HEK293T (cell line): ENCODE measurements at places on chromosomes 6 and 20.

GRCh38 chr6:125046107-125046925, 84.1 kb downstream of the RNF217 start:
- no peak for DNase-seq

DNA sequence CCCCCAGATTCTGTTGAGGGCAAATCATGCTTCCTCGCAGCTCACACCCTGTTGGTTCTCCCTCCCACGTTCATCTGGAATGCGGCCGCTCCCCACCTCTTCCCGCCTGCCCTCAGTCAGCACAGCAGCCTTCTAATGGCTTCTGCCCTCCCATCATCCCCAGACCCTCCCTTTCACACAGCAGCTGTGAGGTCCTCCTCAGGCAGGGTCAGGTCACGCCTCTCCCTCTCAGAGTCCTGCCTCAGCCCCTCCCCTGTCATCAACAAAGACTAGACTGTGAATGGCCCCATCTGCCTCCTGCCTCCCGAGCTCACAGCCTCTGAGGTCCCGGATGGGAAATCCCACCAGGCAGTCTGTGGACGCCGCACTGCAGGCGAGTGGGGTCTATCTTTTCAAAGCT, 7.9 kb upstream of the BHLHE23 start:
- no peak for DNase-seq

GRCh38 chr6:25417046-25417605, 138.0 kb downstream of the CARMIL1 start:
- no peak for DNase-seq

- no peak for DNase-seq
These were observed 591 bp downstream of the VWA7 start for GRCh38 chr6:31776485-31776988.

DNA sequence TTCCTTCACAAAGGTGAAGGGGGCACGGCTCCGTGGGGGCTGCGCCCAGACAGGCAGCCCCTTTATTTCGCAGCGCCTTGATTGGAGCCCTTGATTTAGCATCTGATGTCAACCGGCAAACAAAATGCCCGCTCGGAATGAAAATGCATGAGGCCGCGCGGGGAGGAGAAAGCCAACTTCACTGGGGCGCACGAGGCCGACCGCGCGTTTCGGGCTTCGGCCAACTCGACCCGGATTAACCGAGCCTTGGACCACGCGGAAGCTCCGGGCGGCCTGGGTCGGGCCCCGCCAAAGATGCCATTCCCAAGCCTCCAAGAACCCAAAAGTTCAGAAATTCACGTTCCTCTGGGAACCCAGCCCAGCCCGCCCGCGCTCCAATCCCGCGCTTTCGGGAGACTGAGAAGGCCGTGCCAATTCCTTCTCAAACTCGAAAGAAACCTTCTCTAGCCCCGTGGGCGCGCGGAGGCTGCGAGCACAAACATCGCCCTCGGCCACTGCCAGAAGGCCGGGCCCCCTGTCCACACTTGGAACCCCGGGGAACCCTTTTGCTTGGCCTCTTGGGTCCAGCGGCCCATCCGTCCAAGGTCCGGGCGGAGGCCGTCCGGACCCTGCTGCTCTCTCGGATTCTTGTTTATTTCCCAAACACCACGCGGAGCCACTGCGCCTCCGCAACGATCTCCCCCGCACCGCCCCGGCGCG, 879 bp upstream of the INSM1 start:
- DNase-seq, result no peak

DNA sequence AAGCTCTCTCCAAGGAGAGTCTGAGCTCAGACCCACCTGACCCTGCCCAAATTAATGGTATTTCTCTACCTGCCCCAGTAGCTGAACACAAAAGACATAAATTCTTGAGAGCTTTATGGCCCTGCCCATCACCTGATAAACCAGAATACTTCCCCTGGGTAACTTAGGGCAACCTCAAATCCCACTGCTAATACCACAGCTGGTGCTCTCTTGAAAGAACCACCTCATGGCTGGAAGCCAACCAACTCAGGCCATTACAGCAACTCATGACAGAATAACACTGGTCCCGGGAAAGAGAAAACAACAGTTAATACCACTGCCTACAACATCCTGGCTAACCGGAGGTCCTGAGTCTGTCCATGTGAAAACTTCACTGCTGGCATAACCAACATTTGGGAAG, 328.6 kb downstream of the NKAIN2 start:
- DNase-seq, result no peak

GRCh38 chr6:114068771-114069170, 97.8 kb upstream of the HDAC2 start:
- no peak for DNase-seq

DNA sequence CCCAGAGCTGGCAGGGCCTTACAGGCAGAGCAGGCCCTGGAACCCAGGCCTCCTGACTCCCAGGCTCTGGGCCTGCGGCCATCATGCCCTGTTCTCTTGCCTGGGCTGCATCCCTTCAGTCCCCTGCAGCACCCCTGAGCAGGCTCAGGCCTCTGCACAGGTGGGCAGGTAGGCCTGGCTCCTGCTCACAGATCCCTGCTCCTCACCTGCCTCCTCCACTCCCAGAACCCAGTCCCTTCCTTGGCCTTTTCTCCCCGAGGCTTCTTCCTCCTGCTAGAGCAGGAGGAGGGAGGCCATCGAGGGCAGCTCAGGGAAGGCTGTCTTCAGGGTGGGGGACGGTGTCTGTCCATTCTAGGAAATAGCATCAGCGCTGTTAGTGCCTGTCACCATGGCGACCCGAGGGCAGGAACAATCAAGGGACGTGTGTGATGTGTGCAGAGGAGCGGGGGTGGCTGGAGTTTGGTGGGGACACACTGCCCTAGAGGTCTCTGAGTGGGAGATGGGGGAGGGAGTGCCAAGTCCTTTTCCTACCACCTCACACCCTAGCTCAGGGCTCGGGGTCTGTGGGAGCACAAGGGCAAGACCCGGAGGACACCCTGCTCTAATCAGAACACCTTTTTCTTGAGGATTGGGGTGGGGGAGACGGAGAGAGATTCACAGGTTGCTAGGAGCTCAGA, 26.6 kb downstream of the GLP1R start:
- no peak for DNase-seq

DNA sequence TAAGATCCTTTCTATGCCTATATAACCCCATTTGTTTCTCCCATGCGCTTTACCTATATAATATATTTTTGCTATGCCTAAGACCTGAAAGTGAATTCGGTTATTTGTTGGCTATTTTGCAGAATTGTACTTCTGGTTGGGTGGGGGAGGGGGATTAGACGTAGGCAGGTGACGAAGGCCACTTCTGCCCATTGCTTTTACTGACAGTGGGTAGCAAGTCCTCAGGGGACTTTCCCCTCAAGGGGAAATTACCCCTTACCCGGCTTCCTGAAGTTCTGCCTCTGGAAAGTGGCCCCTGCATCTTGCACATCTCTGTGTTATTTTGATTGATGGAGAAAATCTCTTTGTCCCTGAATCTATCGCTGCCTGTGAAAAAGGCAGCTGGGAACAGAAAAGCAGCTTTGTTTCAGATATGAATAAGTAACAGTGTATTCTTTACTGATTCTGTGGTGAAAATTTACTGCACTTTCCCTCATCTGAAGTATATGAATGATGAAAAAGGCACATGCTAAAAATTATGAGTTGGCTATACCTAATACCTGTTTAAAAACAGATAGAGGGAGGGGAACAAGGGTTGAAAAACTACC, 133.9 kb downstream of the UTRN start:
- DNase-seq, result no peak

GRCh38 chr6:35400111-35400510, 52.0 kb upstream of the FANCE start:
- no peak for DNase-seq

DNA sequence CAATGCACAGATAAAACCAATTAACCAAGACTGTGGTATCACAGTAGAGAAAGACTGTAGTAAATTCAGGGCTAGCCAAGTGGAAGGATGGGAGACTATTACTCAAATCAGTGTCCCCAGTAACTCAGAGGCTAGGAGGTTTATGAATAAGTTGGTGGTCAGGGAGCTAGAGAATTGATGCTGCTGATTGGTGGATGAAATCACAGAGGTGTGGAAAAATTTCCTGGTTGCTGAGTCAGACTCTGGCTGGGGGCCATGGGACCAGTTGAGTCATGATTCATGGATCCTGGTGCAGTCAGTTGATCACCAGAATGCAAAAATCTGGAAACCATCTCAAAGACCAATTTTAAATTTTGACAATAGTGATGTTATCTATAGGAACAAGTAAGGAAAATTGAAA, 555.9 kb downstream of the C6orf118 start:
- DNase-seq, result no peak

DNA sequence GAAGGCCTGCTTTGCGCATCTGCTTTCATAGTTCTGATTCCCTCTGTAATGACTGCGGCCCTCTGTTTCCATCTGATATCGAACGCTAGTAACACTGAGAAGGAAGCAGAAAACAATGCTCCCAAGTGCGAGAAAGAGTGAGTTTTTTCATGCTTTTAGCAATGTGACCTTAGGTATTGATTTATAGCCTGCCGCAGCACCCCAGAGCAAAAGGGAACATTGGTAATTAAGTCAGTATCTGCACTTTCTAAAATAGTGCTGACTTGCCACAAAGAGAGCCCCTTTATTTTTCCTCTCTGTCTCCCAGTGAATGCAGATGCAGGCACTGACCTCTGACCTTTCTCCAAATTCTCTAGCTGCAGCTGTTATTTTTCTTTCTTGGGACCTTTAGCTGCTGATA, 129.8 kb downstream of the HDGFL1 start:
- DNase-seq, result no peak

GRCh38 chr6:2542101-2542857, 208.4 kb downstream of the MYLK4 start:
- no peak for DNase-seq

DNA sequence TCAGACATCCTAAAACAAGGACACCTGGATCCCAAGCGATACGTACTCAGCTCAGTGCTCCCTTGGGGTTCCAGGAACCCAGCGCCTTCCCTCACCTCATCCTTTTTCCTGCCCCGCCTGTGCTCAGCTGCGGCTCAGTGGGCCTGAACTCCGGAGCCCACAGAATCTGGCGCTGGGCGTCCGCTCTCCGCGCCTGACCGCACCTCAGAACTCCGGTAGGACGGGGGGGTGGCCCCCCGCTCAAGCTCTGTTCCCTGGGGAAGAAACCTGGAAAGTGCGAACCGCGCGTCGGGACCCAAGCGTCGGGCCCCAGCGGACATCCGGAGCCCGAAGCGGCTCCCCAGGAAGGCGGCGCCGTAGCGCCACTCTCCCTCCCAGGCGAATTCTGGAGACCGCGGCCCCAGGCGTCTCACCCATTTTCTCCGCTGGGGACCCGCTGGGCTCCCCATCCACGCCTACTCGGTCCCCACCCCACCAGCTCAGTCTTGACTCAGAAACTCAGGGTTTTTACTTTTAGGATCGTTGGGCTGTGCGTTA, 336 bp upstream of the LY6G5C start:
- no peak for DNase-seq

GRCh38 chr20:50678169-50678898, 13.0 kb downstream of the RIPOR3 start:
- no peak for DNase-seq

DNA sequence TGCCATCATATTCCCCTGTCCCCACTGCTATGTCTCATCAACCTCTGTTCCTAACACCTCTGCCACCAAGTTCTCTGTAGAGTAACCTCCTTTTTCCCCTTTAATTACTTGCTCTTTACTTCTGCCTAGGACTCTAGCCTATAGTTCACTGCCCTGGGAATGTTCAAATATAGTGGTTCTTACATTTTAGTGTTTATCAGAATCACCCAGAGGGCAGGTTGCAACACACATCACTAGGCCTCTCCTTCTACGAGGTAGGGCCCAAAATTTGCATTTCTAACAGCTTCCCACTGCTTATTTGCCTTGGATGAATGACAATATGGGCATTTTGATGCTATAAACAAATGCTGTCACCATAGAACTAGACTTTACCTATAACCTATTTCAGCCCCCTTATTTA, 23.1 kb upstream of the C6orf141 start:
- DNase-seq, result no peak

DNA sequence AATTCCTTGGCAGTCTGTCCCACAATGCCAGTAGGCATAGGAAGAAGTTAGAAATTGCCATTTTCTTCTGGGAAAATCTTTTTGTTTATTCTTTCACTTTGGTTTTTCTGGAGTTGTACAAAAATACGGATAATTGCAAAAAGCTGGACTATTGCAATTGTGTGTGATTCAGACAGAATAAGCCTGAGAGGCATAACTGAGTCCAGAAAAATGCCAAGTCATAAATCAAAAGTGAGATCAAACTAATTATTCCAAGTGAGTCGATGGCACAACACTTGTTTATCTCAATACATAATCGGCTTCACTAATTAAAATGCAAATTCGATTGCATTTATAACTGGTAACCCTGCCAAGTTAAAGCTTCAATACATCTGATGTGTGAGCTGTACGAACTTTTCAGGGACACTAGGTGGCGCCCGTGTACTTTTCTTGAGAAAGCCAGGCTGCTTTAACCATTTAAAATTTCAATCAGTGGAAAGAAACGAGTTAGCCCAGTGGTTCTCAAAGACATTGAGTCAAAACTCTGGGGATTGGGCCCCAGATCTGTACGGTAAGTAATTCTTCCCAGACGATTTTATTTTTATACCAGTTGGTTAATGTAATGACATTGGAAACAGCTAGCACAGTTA, 102.6 kb downstream of the LAMP5 start:
- DNase-seq, result peak; percentile 50

- DNase-seq, result peak; percentile 72
These were observed 697 bp downstream of the PPT2 start for GRCh38 chr6:32154514-32155161.

- DNase-seq, result peak; percentile 74
These were observed 147.4 kb upstream of the OLIG3 start for GRCh38 chr6:137641474-137642077.

DNA sequence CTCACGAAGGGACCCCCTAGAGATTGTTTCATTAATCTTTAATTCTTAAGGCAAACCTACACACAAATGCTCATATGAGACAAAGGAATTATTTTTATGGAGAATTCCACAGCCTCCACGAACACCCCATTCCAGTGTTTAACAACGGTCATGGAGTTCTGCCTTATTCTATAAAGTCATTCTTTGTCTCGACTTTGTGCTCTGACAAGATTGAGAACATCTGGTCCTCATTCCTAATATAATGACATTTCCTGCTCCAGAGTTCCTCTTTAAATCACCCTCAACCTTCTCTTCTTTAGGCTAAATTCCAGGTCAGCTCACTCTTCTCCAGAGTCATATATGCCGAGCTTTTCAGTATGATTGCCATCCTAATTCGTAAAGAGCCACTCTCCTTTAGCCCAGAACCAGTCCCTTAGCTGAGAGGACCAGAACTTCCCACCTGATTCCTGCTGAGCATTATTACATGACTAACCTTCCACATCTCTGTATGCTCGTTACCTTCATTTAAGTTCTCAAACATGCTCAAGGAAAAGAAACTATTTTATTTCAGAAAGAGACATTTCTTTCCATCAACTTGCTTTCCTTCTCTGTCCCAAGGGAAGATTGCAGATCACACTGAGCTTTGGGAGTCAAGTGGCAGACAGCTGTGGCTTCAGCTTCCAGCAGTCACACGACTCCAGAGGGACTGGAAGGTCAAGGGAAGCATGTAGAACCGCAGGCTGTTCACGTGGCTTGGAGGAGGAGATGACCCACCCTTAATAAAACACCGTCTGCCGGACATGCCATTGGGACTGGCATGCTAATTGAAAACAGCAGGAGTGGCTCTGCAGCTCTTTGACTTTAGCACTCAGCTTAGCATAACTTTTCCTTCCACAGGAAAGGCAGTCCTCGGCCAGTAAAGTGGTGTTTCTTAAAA, 467.1 kb upstream of the HSF2 start:
- DNase-seq, result peak; percentile 33
